ENCODE measurements at places on chromosomes 3 and 15.
A peak's percentile ranks its signal among the peaks of the same experiment; 100 is the strongest.

DNA sequence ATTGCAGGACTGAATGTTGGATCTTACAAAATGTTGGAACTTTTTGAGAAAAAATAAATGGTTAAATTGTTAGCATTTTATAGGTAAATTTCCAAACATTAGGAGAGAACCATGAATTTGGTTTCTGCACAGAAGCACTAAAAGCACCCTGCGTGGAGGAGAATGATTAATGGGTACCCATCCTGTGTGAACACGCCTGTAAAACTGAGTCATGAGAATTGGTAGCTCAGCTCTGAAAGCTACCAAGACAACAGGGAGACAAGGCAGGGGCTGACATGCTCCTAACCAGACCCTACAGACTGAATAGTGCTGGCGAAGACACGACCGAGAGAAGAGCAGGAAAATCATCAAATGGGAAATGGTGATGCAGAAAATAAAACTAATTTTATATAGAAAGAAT is 32.4 kb upstream of the MTMR10 start:
- DNase-seq: no peak

DNA sequence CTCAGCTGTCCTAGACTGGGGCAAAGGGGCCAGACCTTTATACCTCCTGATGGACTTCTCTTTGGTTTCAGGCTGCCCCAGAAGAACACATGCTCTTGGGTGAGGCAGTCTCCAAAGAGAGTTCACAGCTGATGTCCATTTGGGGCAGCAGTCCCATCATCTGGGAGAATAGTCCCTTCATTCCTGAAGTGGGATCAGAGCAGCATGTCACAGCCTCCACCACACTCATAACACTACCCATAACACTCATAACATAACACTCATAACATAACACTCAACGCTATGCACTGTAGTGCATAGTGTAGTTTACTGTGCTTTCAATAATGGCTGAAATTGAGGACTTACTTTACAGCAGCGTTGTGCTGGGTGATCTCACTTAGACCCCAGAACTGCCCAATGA is 36.7 kb upstream of the PLCL2 start:
- DNase-seq: peak; percentile 62

- no peak for DNase-seq
Observed at GRCh38 chr15:62591842-62592838, 427.1 kb upstream of the C2CD4B start.

GRCh38 chr3:47004369-47005211 is 25.1 kb downstream of the NBEAL2 start:
- no peak for DNase-seq

DNA sequence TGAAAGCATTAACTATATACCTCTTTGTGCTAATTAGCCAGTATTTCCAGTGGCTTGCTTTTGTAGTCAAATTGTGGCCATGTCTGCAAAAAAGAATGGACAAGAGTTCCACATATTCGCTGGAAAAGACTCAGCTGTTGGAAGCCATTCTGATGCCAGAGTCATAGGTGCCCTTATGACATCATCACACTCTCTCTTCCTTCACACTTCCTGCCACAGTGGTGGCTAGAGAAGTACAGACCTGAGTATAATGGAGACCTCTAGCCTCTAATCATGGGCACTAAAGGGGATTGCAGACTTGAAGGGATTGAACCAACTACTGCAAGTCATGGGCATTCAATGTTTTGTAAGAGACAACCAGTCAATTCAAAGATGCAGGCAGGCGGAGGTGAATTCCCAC is 38.3 kb upstream of the IQCF6 start:
- DNase-seq: peak; percentile 43

GRCh38 chr3:73733746-73734145 is 109.0 kb upstream of the PDZRN3 start:
- DNase-seq: no peak

- DNase-seq: no peak
Observed at GRCh38 chr15:57335719-57336118, 40.6 kb upstream of the CGNL1 start.

Data from activated CD4-positive, alpha-beta T cell treated with anti-CD3 and anti-CD28 coated beads, Interleukin-2, Interleukin-6, amounts not matched to agents 100 ng/mL and 50 ng/mL, durations not matched to agents 16 hours and 8 hours (primary cell).